ENCODE measurements at places on chromosomes 6 and 20.
A peak's percentile ranks its signal among the peaks of the same experiment; 100 is the strongest.

- no peak for DNase-seq
Observed at GRCh38 chr6:4364172-4364571, 228.8 kb upstream of the ECI2 start.

GRCh38 chr20:1130847-1131246 lies 12.4 kb downstream of the PSMF1 start:
- no peak for DNase-seq

DNA sequence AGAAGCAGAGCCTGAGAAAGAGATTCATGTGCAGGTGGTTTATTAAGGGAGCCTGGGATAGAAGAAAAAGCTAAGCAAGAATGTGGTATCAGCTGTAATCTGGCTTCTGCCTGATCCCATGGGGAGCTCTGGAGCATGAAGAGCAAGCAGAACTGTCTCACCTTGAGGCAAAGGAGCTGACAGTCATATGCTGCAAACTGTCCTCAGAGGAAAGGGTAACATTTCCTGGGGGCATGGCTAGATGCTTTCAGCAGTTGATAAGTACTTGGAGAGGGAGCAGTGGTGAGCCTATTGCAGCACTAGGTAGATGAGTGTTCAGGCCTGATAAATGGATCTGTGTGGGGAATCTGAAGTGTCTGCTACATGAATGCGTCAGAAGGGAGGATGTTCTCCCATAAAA lies 621.5 kb upstream of the BTBD3 start:
- no peak for DNase-seq

DNA sequence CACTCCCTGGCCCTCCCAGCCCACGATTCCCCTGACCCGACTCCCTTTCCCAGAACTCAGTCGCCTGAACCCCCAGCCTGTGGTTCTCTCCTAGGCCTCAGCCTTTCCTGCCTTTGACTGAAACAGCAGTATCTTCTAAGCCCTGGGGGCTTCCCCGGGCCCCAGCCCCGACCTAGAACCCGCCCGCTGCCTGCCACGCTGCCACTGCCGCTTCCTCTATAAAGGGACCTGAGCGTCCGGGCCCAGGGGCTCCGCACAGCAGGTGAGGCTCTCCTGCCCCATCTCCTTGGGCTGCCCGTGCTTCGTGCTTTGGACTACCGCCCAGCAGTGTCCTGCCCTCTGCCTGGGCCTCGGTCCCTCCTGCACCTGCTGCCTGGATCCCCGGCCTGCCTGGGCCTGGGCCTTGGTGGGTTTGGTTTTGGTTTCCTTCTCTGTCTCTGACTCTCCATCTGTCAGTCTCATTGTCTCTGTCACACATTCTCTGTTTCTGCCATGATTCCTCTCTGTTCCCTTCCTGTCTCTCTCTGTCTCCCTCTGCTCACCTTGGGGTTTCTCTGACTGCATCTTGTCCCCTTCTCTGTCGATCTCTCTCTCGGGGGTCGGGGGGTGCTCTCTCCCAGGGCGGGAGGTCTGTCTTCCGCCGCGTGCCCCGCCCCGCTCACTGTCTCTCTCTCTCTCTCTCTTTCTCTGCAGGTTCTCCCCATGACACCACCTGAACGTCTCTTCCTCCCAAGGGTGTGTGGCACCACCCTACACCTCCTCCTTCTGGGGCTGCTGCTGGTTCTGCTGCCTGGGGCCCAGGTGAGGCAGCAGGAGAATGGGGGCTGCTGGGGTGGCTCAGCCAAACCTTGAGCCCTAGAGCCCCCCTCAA lies at the start of gene LTA:
TSS of gene LTA (plus strand) at position 249 of the 871 bp plus-strand sequence. CDS start at position 703, 454 bp downstream.
- peak; percentile 79 for DNase-seq

DNA sequence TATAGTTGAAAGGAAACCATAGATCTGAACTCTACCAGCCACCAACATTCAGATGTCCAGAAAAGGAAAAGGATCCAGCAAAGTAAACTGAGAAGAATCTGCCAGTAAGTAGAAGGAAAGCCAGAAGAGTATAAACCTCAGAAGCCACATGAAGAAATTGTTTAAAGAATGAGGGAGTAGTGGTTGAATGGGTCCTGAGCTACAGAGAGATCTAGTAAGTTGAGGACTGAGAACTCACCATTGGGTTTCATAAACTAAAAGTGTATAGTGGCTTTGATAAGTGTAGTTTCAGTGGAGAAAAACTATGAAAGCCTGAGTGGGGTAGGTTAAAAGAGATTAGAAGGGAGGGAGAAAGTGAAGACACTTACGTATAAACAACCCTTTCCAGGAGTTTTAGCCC lies 32.0 kb upstream of the SUMO4 start:
- no peak for DNase-seq

DNA sequence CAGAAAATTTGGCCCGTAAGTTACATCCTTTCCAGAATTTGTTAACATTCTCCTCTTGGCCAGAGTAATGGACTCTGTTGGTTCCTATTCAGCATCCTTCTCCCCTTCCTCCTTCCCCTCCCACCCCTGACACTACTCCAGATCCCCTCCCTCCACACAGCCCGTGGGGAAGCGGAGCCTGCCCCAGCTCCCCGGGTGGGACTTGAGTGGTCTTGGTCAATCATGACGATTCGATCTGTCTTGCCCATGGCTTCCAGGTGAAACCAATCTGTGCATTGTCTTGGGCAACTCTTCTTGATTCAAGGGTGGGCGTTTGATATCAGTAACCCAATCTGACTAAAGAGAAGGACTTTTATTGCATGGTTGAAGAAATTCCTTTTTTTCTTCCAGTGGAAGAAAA lies 143.9 kb downstream of the ANKRD60 start:
- no peak for DNase-seq

DNA sequence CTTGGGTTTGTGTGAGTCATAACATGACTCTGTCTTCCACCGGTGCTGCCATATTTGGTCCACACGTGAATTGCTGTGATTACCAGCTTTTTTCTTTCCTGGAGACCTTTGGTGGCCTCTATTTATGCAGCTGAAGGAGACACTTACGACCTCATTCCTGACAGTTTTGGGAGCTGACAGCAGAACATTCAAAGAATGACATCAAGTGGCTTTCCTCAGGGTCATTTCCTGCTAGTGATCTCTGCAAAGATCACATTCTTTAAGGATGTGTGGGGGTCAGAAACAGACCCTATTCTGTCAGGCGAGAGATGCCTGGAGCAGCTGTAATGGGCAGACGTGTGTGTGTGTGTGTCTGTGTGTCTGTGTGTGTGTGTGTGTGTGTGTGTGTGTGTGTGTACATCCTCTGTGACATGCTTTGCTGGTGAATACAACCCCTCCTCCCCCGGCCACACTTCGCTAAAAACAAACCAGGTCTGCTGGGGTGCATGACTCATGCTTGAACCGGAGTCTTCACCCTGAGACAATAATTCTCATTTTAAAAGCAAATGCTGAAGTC lies 115.6 kb downstream of the TMEM170B start:
- peak; percentile 36 for DNase-seq

GRCh38 chr6:7389162-7389450 lies 436 bp downstream of the CAGE1 start:
- DNase-seq, result no peak

GRCh38 chr6:167099707-167100106 lies 23.2 kb upstream of the CCR6 start:
- no peak for DNase-seq

GRCh38 chr20:32508775-32509119 lies 76.4 kb downstream of the NOL4L start:
- no peak for DNase-seq

- DNase-seq, result no peak
Observed at GRCh38 chr6:36443471-36444428, 950 bp downstream of the KCTD20 start.

- DNase-seq, result no peak
Observed at GRCh38 chr6:136624347-136624746, 74.1 kb upstream of the MAP7 start.

DNA sequence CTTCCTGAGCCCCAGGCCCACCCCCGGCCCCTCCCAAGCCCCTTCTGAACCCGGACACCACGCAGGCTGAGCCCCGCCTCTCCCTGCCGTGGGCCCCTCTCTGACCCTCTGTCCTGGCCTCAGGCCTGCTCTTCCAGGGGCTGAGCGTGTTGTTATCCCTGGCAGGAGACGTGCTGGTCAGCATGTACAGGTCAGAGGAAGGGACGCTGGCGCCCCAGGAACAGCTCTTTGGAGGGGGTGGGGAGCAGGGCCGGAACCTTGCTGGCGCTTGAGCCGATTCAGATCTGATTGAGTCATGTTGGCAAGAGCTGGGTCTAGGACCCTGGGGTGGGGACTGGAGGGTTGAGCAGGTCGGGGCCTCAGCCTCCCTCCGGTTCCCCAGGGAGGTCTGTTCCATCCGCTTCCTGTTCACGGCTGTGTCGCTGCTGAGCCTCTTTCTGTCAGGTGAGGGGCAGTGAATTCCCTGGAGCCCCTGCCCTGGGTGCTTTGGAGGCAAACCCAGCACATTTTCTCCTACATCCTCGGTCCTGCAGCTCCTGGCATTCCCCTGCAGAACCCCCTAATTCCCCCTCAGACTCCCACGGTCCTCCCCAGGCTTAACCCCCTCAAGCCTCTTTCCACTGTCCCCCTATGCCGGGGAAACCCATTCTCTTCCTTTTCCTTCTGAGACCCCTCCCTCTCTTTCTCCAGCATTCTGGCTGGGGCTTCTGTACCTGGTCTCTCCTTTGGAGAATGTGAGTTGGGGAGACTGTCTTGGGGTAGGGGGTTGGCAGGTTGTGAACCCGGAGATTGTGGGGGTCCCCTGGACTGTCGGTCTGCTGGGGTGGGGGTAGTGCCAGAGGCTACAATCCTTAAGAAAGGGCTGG lies 2.0 kb downstream of the SPAG4 start:
- DNase-seq, result peak; percentile 49

DNA sequence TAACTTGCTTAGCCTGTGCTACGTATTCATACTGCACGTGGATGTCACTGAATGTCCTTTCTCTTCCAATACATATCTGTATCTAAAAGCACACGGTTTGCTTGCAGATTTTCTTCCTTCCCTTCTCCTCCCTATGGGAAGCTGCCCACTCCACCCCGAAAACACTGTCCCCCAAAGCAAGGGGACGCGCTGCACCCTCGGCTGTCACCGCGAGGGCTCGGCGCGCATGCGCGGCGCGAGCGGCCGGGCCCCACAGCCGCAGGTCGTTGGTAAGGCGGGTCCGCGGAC lies 659 bp downstream of the TMX4 start:
- DNase-seq, result peak; percentile 69

DNA sequence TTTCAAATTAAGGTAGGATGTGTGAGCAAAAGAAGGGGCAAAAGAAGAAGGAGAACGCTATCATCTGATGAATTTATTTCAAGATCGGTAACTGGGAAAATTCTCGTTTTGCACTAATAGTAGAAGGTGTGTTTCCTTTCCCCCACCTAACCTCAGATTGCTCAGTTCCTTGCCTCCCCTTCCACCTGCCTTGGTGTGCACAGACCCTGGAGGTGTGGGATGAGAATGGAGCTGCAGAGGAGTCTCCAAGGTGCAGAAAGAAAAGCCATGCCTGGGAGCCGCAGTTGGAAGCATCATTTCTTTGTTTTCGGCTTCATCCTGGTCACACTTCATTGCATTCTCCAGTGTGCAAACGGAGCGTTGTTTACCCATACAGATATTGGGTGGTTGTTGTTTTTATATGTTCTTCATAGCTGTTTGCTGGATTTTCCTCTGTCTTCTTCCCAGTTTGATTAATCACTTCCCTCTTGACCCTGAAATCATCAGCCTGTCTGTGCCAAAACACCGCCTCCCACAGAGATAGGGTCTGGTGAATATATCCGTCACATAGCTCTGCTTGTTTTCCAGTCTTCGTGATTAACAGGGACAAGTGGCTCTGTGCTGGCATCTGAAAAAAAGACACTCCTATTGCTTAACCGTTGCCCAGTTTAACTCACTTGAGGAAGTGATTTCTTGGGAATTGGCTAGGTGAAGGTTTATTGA lies 40.2 kb upstream of the NEDD9 start:
- no peak for DNase-seq

GRCh38 chr20:3744806-3745685 lies 12.6 kb downstream of the HSPA12B start:
- peak; percentile 78 for DNase-seq

DNA sequence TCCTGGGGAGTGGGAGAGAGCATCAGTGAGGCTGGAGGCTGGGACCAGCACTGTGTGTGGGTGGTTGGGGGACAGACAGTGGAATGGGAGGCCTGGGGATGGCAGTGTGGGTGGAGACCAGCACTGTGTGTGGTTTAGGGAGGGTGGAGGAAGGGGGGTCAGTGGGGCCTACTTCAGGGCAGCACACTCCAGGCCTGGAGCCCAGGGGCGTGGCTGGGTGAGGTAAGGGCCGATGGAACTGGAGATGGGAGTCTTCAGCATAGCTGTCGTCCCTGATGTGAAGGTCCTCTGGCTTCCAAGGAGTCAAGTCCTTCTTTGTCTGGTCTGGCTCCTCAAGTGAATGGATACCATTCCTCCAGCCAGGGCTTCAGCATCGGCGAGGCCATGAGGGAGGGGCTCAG lies 18.6 kb downstream of the KCNK17 start:
- DNase-seq, result no peak

All from activated naive CD4-positive, alpha-beta T cell treated with anti-CD3 and anti-CD28 coated beads, Interleukin-2, amount 50 U/mL, for 16 hours (primary cell).